CD4-positive, alpha-beta T cell treated with Interleukin-17A for 1 hour (primary cell): ENCODE measurements at places on chromosomes 3 and 15.

- no peak for DNase-seq
Observed at GRCh38 chr15:36175741-36176291, 403.6 kb upstream of the CDIN1 start.

GRCh38 chr3:155664925-155665695, 79.8 kb downstream of the PLCH1 start:
- DNase-seq: no peak

DNA sequence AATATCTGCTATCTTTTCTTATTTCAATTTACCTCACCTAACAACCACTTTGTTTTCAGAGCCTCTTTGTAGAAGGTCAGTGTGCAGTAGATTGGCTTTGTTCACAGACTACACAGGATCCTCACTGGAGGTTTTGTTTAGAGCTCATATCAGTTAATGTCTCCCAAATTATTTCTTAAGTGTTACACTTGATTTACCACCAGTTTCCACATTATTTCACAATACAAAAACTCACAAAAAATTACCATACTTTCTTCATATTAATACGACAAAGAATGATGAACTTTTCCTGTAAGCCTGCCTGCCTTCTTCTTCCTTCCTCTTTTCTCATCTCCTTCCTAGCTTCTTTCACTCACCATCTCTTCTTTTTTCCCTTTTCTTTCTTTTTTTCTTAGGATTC, 133.3 kb downstream of the ALCAM start:
- DNase-seq: no peak

GRCh38 chr3:87997298-87997697, 61.5 kb downstream of the CGGBP1 start:
- DNase-seq: peak; percentile 36

- DNase-seq: no peak
Observed at GRCh38 chr3:100089812-100090668, 24.3 kb downstream of the FILIP1L start.

DNA sequence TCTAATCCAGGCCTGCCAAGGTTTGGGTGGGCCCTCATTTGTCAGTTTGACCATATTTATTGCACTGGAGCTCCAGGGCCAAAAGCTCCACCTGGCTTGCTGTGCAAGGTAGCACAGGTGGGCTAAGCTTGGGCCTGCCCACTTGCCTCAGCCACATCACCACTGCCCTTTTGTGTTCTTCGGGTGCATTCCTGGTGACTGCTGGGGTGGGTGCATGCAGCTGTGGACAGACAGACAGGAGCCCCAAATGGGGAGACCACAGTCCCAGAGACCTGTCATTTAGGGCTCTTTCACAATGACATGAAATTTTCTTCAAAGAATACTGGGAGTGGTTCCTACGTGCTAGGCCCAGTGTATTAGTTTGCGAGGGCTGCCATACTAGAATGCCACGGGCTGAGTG, 2.7 kb downstream of the MESP2 start:
- DNase-seq: no peak

GRCh38 chr3:154095832-154096421, 25.3 kb upstream of the ARHGEF26 start:
- DNase-seq: no peak

- no peak for DNase-seq
Observed at GRCh38 chr3:33523093-33523667, 83.0 kb upstream of the UBP1 start.

- DNase-seq: no peak
Observed at GRCh38 chr3:20380295-20380694, 194.3 kb upstream of the SGO1 start.
